ENCODE measurements at places on chromosomes 12 and 14.

- no peak for DNase-seq
Observed at GRCh38 chr12:74685385-74685784, 147.8 kb downstream of the ATXN7L3B start.

DNA sequence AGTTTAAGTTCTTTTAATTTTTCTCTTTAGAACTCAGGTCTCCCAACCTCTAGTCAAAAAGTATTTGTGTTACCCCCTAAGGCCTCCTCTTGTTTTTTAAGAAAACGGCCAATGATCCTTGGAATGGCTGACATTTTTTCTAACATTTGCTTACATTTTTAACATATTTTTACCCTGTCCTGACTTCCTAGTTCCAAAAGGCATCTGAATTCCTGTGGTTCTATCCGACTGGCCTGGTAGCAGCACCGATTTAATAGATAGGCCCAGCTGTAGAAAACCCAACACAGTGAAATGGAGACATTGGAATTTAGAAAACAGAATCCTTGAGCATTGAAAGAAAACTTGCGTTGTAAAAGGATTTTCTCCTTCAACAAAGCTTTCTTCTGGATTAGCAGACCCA is 134.7 kb upstream of the GSC start:
- no peak for DNase-seq

DNA sequence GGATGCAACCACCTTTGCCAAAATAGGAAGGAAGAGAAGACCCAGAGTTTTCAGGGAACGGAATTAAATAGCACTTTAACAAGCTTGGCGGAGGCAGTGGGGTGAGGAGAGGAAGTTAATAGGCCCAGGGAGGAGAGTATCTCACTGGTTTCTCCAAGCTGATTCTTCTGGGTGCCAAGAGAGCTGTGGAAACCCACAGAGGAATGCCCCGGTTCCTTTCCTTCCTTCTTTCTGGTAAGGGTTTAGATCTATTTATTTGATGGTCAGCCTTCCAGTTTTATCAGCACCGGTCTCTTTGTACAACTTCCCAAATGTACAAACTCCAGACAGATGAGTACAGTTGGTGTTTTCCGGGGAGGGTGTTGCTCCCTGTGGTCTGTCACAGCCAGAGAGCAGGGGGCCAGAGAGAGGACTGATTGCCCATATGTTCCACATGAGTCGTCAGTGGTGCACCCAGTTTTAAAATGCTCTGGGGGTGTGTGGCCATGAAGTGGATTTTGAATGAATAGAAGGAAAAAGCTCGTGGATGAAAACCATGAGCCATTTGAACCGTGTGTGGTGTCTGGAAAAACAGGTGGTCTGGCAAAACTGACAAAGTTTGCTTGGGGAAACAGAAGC is 26.6 kb downstream of the PRKCH start:
- DNase-seq: no peak

GRCh38 chr12:93922583-93923006 is 225.8 kb upstream of the PLXNC1 start:
- no peak for DNase-seq

DNA sequence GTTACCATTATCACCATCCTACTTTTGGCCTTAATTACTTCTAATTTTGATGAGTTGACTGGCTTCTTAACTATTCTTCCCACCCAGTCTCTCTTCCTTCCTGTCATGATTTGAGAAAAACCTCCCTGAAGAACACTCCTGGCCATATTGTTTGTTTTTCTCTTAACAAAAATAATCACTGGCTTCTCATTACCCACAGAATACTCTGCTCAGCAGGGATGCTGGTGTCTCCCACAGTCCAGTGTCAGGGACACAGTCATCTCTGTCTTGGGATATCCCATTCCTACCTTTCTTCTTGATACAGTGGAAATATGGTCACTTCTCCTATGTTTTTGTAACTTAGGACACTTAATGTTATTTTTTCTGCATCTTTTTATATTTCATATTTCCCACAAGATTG is 103.7 kb downstream of the SRGAP1 start:
- no peak for DNase-seq

GRCh38 chr12:92654929-92655328 is 47.9 kb upstream of the PLEKHG7 start:
- DNase-seq: no peak

GRCh38 chr12:1884651-1885050 is 33.8 kb downstream of the CACNA2D4 start:
- DNase-seq: no peak

- no peak for DNase-seq
Observed at GRCh38 chr12:22228022-22228875, 106.3 kb downstream of the ST8SIA1 start.

DNA sequence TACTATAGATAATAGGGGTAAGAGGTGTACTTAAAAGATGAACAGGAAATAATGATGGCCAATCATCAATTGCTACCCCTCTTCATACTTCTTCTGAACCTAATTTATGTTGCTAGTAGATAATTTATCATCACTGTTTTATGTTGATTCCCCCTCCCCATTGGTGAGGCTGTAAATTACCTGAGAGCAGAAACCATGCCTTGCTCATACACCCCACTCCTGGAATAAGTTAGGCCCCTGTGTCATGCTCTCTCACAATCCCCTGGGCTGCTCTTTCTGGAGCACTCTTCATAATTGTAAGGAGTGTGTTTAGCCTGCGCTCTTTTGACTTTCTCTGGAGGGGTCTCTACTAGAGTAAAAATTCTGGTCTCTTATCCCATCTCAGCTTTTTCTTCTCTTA is 180.7 kb downstream of the PAH start:
- no peak for DNase-seq

DNA sequence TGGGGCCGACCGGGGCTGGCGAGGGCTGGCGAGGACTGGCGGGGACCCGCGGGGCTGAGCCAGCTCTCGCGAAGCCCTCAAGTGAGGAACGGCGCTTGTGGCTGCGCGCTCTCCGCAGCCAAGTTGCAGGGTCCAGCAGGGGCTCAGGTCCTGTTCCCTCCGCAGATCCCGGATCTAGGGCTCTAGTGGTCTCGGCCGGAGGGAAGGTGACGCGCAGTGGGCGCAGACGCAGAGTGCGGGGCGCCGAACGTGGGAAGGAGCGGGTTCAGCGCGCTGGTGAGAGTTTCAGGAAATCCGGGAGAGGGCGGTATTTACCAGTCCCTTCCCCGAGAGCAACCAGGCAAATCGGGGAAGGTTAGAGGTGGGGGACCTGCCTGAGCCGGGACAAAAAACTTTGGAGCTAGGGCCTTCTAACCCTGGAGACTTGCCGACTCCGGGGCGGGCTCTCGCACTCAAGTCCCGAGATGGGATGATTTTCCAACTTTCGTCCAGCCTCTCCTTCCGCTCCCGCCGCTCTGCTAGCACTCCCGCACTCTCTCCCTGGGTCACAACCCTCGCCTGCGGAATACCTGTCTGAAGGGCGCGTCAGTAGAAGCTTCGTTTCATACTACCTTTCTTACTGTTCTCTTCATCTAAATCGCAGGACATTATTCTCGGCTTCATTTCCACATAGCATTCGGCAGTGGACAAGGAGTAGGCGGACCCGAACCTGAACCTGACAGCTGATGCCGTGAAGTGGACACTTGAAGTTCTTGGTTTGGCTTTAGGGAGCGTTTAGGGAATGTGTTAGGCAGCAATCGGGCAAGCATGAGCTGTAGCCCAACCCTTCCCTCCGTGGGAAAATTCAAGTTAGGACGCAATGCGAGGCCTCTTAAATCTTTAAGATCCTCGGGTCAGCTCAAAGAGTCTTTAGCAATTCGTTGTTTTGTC is 13.6 kb upstream of the PAX9 start:
- no peak for DNase-seq

DNA sequence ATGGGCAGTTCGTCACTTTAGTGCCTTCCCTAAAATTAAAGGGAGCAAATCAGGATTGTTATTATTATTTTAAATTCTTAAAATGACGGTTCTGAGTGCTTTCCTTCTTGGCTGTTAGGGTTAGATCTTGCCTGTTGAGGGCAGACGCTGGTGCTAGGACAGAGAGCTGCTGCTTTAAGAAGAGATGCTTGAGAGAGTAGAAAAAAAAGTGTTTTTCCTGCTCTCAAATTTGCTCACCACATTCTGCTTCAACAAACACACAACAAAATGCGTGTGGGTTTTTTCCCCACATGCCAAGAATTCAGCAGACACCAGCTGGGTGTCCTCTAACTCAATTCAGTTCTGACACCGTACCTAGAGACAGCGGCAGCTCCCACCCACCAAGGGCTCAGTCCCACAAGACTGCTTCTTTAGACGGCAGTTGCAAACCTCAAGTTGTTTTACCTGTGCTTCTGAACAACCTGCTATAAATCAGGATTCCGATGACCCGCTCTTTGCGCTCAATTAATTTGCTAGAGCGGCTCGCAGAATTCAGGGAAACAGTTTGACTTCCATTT is 75.8 kb upstream of the RIN3 start:
- no peak for DNase-seq

GRCh38 chr14:35406506-35407305 is 2.2 kb upstream of the NFKBIA start:
- DNase-seq: no peak

DNA sequence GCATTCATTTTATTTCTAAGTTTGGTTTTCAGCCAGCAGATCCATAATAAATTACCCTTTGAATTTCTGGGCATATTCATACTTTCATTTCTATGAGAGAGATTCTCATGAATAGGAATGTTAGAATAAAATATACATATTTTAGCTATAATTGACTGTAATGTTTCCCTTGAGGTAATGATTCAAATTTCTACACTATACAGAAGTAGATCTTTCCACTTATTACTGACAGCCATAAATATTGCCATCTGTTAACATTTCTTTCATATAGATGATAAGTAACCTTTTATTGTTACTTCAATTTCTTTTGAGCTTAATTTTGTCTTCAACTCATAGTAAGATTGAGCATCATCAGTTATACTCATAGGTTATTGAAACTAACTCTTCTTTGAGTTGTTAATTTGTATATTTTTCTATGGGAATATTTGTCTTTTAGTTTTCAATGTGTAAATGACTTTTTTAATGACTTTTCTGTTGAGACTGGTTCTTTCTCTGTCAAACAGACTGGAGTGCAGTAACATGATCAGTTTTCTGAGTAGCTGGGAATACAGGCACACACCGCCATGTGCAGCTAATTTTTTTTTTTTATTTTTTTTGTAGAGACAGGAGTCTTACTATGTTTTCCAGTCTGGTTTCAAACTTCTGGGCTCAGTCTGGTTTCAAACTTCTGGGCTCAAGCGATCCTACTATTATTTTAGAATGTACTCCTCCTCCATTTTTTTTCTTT is 991.6 kb downstream of the SLC6A15 start:
- no peak for DNase-seq

DNA sequence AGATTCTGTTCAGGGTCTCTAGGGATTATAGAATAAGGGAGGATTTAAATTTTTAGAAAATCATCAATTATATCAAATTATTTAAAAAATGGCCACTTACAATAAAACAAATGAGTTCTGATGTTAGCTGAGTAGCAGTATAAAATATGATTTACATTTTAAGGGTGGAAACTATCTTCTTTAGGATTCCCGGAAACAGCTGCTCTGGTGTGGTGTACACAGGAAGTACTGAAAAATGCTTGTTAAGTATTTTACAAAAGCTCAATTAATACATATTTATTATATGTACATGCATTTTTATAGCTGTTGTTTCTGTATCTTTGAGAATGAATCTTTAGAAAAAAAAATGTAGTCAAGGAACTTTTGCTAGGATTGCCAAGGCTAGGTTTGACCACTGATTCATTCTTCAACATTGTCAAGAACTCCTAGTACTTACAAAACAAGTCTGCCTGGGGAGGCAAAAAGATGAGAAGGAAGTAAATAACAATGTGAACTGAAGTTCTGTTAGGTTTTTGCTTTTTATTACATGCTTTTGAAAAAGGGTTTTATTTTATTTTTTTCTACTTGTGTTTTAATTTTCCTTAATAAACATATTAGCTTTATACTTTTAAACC is 48.0 kb downstream of the ARF6 start:
- DNase-seq: no peak

GRCh38 chr14:100586403-100587085 is 673 bp downstream of the BEGAIN start:
- no peak for DNase-seq
